Activated effector memory CD4-positive, alpha-beta T cell treated with anti-CD3 and anti-CD28 coated beads, Interleukin-2, amount 50 U/mL, for 16 hours (primary cell): ENCODE measurements at places on chromosomes 4 and X.

GRCh38 chrX:11081511-11081910 is 29.6 kb upstream of the HCCS start:
- DNase-seq = no peak

GRCh38 chr4:146238107-146238506 is 23.8 kb downstream of the REELD1 start:
- no peak for DNase-seq

- no peak for DNase-seq
These were observed 156.7 kb upstream of the FAM47A start for GRCh38 chrX:34288782-34289181.

DNA sequence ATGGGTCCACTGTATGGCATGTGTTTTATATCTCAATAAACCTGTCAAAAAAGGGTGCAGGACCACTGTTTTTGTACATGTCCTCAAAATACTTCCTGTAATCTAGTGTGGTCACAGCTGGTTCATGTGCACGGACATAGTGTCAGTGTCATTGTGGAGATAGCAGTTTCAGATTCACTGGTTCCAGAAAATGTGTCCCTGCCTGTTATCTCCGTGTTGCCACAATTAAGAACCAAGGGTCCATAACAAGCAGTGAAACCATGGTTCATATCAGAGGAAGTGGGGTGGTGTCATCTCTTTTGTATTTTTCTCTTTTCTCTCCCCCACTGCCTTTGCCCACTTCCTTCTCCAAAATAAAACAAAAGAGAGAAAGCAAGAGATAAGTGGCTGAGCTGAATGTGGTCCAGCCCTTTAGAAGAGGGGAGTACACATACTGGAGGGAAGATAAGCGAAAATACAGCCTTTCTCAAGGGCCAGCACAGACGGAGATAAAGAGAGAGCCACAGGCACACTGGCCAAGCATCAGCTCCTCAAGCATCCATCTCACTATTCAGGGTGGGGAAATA is 51.2 kb downstream of the TBL1X start:
- DNase-seq = no peak

DNA sequence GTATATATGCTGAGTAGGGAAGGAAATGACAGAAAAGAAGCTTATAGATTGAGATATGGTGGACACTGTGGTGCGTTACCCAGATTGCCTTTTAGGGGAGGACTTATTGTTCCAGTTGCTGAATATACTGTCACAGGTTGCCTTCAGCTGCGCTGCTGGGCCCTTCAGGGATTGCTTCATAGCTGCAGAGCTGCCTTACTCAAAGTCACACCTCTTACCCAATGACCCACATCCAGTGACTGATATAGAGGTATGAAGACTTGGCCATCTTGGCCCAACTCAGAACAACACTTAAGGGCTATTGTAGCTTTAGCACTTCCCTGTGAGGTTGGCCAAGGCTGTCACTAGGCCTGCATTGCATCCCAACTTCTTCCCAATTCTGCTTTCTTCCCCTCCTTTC is 63.4 kb upstream of the TMEM164 start:
- no peak for DNase-seq
